ENCODE measurements at places on chromosomes 2 and 18.

DNA sequence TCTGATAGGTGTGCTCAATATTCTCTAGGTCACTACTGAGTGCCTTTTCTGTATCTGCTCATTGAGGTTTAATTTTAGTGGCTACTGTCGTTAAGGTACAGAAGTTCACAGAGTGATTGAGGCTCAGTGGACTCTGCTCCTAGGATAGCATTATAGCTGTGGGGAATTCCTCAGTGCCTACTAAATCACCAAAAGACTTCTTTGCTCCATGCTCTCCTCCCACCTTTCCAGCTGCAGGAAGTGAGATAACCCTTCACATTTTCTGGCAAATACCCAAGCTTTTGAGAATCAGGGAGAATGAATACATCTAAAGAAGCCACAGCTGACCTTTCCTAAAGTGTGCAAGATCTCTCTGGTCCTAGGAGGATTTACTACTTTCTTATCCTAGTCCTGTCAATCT is 95.2 kb upstream of the FSIP2 start:
- DNase-seq: no peak

GRCh38 chr2:120483355-120483754 is 137.4 kb downstream of the INHBB start:
- DNase-seq: no peak

- DNase-seq: no peak
These were observed 114.3 kb upstream of the MCFD2 start for GRCh38 chr2:47029737-47030524.

DNA sequence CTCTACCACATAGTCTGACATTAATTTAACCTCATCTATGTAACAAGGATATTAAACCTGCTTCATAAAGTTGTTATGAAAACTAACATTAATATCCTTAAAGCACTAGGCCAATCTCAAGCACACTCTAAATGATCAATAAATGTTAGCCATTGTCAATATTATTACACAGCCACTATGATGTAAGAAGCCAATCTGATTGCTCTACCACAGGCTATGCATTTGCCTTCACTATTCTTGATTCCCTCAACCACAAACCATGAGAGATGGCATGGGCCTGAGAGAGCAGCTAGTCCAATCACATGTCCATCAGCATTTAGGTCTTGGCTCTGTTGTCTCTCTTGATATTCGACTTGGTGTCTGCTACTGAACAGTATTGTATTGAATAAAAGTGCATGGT is 4.2 kb downstream of the SLC25A12 start:
- DNase-seq: no peak

DNA sequence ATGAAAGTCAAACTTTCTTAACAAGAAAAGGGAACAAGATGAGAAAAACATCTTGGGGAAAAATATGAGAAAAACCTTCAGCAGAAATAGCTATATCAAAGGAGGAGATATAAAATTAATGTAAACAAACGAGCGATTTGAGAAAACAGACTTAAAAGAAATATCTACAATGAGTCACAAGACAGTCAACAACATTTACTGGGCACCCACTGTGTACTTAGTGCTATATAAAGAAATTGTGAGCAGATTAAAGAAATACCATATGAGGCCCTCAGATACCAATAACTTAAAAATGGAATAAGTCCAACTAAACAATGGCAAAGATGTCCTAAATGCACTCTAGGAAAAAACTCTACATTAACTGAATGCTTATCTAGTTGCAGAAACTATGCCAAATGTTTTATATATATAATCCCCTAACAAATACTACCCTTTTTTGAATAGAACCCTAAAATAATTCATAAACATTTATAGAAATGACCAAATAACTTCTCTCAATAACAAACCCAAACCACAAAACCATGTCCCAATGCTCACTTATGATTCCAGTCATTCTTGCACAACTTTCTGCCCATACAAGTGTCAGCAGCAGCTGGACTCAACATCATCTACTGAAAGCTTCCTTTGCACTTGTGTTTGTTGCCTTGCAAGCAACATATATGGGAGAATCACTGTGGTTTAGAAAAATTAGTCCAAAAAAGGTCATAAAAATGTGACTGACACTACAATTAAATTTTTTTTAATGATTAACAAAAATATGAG is 83.5 kb downstream of the COBLL1 start:
- no peak for DNase-seq

DNA sequence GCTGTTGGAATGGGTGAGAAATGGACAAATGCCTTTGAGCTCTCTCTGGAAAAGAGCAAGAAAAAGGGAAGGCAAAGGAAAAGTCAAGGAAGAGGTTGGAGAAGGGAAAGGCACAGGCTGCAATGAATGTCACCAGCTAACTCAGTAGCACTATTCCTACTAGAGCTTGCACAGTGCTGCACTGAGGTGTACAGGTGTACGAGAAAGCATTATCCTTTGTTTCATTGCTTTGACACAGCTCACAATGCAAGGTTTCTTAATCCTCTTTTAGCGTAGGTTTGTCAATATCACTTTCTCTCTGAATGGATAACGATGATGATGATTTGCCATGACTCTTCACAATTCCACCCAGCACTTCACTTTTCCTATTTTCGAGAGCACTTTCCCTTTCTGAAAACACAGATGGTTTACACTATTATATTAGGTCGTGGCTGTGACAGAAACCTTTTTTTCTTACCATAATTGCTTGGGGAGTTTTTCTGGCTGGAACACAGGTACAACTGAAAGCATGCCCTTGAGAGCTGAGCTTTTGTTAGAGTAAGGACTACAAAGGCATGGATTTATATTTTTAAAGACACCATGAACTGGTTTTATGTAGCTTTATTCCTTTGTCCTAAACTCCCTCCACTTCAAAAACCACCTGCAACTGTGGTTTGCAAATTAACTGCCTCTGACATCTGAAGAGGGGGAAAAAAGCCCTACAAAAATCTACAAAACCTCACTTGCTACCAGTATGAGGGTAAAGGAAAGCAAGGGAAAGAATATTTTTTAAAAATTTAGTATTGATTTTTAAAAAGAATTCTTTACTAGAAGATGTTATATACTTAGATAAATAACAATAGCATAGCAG is 265.5 kb downstream of the TGIF1 start:
- DNase-seq: no peak

DNA sequence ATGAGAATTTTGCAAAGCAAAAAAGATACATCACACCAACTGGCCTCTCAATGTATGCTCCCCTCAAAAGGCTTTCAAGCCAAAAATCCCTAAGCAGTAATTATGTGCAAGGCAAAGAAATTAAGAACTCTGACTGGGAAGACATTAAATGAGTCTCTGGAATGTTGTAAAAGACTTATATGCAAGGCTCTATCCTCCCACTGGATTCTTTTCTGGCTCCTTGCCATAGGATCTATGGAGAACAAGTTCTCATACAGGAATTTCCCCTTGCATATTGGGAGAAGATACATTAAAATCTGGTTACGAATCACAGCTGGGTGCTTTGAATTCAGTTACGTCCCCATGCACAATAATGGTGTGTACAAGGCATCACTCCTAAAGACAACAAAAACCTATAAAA is 73.4 kb upstream of the ATL2 start:
- DNase-seq: no peak

GRCh38 chr2:216694082-216694825 is 1.1 kb downstream of the IGFBP5 start:
- DNase-seq: peak; percentile 55

- peak; percentile 70 for DNase-seq
These were observed 156.7 kb downstream of the EVA1A start for GRCh38 chr2:75403991-75404428.

DNA sequence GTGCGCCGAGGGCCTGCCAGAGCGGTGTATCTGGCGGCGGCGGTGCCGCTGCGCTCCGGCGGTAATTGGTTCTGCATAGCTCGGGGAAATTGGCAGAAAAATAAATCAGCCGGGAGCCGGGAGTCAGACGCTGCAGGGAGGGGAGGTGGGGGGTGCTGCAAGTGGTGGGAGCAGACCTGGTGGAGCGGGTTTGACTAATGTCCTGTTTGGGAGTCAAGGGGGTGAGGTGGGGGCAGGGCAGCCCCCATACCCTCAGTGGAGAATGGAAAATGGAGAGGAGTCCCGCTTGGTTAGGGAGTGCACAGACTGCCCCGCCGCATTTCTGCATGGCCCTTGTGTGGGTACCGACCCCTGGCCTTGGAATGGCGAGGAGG is 107.3 kb downstream of the DYSF start:
- DNase-seq: peak; percentile 22

DNA sequence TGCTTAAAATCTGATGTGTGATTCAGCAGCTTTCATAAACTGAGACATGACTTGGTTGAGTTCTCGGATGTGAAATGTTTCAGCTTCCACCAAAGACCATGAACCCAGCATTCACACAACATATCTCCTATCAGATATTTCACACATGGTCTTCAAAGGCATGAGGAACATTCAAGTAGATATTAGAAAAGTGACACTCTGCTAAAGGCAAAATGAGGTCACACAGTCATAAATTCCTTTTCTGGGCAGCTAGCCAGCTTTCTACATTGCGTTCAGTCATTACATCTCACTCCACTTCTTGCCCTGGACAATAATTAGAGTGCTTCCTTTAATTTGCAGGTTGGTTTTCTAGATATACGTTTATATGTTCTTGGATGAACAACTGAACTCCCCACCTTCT is 96.7 kb downstream of the GAREM1 start:
- DNase-seq: peak; percentile 52

DNA sequence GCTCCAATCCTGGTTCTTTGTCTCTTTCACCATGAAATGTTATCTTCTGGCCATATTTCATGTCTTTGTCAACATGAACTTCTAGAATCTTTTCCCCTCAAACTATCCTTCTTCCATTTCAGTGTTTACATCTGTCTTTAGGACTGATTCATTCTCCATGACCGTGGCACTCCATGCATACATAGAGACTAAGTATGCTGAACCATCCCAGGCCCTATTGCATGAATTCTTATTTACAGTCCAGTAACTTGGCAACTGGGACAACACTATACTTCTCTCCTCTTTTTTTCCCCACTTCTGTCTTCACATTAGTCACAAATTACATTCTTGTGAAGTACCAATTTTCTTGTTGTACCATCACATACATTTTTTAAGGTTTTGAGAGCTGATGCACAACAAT is 109.8 kb upstream of the GALNT13 start:
- no peak for DNase-seq

GRCh38 chr2:177029901-177030300 is 182.7 kb upstream of the HNRNPA3 start:
- no peak for DNase-seq

- no peak for DNase-seq
These were observed 297.0 kb downstream of the BCL2 start for GRCh38 chr18:63022429-63023022.

- DNase-seq: peak; percentile 21
These were observed 201.4 kb downstream of the SOCS6 start for GRCh38 chr18:70489986-70490933.

- no peak for DNase-seq
These were observed 2.7 kb downstream of the CCDC88A start for GRCh38 chr2:55416786-55417568.

GRCh38 chr2:37350034-37350433 is 5.6 kb downstream of the QPCT start:
- no peak for DNase-seq

GRCh38 chr18:44036501-44036900 is 644.2 kb upstream of the SETBP1 start:
- DNase-seq: no peak

DNA sequence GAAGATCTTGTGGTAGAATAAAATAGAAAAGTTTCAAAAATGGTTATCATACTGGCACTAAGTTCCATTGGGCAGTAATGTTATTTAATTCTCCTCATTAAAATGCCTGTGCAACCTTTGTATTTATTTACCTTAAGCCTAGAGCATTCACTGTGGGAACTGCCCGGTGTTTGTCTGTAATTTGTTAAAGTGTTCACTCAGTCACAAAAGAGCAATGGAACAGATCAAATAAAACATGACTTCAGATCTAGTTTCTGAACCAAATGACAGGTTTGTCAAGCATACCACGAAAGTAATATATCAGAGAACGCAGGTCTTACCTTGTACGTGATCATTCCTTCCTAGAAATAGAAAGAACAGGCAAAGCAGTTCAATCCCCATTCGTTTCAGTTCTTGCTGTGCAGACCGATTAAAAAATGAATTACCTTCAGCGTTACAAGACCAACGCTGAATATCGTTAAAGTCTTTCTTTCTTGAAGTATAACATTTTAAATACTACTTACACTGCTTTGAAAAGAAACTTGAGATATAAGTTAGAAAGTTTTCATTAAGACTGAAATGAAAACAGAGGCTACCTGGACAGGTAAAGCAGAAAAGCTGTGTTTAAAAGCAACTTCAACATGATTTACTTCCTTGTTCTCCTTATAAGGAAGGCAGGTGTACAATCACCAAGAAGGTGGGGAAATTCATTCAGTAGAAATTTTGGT is at the start of gene ITGB6:
ITGB6 (minus strand) TSS at position 590 of the 707 bp plus-strand sequence; CDS start at position 381, 209 bp downstream.
- no peak for DNase-seq

- peak; percentile 69 for DNase-seq
These were observed 496.9 kb upstream of the VRK2 start for GRCh38 chr2:57549642-57550102.

DNA sequence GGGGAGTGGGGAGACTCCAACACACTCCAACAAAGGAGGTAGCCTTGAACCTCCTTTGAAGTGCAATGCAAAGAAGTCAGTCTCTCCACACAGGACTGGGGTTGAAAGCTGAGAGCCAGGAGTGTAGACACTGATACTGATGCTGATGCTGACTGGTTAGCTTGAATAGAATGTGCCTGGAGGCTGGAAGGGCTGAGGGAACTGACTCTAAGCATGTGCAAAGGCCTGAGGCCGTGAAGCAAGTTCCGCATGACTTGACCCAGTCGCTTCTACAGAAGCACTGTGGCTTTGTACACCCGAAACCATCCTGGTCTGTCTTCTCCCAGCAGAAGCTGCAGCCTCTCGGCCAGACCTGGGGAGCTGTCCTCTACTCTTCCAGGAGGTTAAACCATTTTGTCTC is 10.4 kb downstream of the FOXI3 start:
- no peak for DNase-seq

All from NCI-H1694 treated with DMSO at 0.1 percent for 48 hours (cell line).